ENCODE measurements at places on chromosomes 5 and 9.

GRCh38 chr5:14737291-14737690 lies 72.8 kb downstream of the OTULIN start:
- DNase-seq: no peak

DNA sequence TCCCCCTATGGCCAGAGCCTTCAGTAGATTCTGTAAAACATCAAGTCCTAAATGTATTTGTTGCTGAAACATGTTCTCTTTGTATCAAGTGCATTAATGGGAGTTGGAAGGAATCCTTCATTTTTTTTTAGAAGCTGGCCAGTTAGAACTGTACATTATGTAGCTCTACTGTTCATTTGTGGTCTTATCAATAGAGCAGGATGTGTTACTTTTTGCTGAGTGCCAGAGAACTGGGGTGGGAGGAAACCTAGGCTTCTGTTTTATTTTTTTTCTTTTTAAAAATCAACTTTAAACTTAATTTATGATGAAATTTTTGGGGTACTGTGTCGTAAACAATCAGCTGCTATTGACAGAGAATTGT lies 5.1 kb downstream of the PIP5K1B start:
- no peak for DNase-seq

- no peak for DNase-seq
Observed at GRCh38 chr5:65102371-65102975, 333.7 kb downstream of the CWC27 start.

DNA sequence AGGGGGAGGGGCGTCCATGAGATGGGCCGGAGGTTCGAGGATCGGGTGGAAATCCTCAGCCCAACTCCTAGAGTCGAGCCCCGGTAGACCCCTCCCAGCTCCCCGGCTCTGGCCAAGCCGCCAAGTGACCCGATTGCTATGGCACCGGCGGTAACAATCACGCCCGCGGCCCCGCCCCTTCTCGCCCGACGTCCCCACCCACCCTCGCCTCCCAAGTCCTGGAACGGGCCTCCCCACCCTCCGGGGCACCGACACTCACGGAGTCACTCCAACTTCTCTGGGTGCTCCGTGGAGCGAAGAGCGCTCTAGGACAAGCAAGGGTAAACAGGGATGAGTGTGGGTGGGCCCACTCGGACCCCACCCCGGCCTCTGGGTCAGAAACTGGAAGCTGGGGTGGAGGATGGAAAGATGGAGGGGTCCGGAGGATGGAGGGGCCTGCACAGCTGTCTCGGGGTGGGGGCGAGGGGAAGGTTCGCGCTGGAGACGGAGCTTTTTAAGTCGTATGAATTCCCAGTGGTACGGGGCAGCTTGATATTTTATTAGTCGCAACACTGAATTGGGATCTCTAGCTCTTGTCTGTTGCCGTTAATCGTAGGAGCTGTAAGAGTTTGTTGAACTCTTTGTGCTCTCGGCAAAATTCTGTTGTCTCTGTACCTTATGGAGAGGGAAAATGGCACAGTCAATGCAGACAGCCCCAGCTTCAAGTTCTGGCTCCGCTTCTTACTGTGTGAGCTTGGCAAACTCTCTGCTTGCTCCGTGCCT lies at the start of gene SPACA9:
Gene SPACA9 (plus strand): TSS at position 204 of the 762 bp plus-strand sequence. CDS start 5,050 bp downstream, outside the sequence.
- DNase-seq: no peak
